ENCODE measurements at places on chromosomes 7 and 10.

DNA sequence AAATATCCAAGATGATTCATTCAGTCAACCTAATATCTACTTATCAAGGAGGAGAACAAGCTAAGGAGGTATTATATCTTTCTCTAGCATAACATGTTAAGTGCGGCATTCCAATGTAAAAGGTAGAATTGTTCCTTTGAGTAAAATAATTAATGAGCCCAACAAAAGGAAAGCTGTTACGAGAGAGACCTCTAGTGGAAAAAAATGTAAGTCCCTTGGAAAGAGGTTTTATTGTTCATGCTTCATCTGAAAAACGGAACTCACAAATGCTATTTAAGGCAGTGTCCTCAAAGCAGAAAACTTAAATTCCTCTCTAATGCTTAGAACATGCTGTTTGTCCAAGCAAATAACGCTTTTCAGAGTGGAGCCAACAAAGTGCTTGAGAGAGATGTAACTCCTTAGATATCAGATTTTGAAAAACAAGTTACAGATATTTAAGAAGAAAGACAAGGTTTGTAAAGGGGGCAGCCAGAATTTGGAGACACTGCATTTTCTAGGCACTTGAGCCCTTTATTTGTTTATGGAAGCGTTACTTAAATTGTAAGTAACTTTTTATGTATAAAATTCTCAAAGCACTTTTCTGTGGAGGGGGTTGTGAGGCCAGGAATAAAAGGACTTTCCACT, 119.9 kb downstream of the TFEC start:
- no peak for DNase-seq

DNA sequence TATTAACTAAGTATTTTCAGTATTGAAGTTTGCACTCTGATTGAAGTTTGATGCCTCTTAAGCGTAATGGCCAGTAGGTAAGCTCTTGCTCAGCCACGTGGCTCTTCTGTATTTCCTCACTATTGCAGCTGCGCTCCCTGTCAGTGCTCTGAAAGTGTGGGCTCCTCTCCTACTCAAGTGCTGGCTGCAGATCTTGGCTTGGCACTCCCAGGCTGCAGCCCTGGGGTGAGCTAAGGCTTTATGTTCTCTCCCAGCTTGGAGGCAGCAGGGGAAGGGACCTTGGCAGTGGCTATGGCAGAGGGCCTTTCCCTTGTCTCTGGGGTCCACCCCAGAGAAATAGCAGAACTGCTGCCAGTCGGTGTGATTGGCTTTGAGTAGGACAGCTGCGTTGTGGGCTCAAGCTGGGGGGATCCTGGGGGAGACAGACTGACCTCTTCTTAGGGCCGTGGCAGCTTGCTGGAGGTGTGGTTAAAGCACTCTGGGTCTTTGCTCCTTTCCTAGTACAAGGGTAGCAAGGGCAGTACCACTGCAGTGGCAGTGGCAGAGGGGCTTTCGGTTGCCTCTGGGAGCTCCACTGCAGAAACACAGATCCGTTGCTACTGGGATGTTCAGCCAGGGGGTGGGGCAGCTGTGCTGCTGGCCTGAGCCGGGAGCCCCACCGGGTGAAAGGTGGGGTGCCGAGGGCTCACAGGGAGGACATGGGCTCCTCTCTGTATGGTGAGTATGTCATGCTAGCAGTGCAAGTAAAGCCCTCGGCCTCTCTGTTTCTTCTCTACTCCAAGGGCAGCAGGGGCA, 100.5 kb downstream of the GLCCI1 start:
- no peak for DNase-seq

DNA sequence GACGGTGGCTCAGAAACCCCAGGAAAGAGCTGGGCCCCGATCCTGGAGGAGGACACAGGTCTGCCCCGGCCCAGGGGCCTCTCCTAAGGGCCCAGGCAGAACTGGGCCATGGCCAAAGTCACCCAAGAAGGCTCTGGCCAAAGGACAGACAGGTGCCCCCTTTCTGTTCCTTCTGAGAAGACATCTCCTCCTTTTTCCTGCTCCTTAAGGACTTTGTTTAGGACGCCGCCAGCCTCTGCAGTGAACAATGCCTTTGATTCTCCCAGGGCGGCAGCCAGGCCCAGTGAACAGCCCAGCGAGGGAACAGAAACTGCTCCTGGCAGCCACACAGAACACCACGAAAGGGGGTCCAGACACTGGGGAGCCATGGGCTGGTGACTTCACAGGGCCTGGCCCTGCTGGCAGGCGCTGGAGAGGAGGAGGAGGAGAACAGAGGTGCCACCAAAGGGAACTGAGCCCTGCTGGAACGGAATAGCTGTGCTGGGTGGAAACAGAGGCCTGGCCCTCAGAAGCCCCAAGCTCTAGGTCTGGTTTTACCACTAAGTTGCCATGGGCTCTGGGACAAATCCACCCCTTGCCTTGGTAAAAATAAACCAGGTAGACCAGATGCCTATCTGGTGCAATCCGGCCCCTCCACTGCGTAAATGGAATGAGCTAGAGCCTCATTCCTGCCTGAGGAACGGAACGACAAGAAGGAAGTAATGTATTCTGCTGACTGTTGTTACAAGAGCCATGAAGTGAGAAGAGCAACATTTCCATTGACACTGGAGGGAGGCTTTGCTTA, 163.3 kb upstream of the RHEB start:
- DNase-seq = no peak

- no peak for DNase-seq
Measured at GRCh38 chr7:107980671-107981190, 22.2 kb downstream of the LAMB1 start.

GRCh38 chr10:22699976-22700375, 14.4 kb downstream of the PIP4K2A start:
- no peak for DNase-seq
